NB4 (cell line): ENCODE measurements at places on chromosomes 5 and 9.

- peak; percentile 11 for DNase-seq
Observed at GRCh38 chr5:164475339-164475977, 970.0 kb downstream of the MAT2B start.

- DNase-seq = peak; percentile 48
Observed at GRCh38 chr9:1619915-1620710, 395.0 kb upstream of the SMARCA2 start.

DNA sequence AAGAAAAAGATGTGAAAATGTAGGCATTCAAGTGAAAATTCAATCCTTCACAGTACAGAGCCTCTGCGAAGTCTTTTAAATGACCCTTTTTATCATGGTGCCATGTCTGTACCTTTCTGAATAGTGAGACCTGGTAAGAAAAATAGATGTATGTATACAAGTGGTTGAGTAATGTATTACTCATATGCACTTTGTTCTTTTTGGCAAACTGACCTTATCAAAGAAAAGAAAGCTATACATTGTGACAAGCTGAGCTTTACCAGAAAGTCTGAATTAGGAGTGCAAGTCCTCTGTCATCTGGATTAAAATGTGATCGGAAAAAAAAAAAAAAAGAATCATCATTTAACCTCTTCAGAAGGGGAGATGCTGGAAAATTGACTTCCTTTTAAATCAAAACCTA is 356.4 kb upstream of the CCNH start:
- no peak for DNase-seq

- DNase-seq = no peak
Observed at GRCh38 chr9:82588301-82589180, 474.4 kb downstream of the RASEF start.

- DNase-seq = peak; percentile 14
Observed at GRCh38 chr5:138955013-138955660, 80.0 kb upstream of the LRRTM2 start.

DNA sequence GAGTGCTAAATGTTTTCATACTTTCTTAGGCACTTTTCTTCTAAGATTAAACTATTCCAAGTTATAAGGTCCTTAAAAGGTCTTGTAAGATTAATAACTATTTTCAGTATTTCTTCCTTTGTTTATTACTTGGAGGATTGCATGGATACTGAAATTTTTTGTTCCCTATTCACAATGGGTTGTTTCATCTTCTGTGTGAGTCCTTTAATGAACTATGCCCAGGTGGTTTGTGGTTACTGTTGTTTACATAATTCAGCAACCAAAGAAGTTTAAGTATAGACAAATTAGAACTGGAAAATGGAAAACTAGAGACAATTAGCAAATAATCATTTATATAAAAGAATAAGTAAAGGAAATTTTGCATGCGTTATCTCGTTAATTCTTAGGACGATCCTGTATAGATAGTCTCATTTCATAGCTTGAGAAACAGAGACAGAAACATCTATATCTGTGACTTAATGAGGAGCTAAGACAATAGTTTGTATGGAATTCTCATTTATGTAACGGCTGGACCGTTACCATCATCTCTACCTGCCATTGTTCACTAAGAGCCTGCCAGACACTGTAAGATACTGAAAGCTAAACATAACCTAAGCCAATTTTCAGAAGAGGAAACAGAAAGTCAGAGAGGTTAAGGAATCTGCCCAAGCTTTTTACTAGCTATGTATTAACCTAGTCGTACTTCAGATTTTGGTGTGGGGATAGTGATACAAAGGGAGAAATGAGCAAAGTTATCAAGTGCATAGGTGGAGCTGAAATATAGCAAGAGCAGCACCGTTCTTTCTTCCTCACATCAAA is 148.2 kb downstream of the PAM start:
- no peak for DNase-seq

DNA sequence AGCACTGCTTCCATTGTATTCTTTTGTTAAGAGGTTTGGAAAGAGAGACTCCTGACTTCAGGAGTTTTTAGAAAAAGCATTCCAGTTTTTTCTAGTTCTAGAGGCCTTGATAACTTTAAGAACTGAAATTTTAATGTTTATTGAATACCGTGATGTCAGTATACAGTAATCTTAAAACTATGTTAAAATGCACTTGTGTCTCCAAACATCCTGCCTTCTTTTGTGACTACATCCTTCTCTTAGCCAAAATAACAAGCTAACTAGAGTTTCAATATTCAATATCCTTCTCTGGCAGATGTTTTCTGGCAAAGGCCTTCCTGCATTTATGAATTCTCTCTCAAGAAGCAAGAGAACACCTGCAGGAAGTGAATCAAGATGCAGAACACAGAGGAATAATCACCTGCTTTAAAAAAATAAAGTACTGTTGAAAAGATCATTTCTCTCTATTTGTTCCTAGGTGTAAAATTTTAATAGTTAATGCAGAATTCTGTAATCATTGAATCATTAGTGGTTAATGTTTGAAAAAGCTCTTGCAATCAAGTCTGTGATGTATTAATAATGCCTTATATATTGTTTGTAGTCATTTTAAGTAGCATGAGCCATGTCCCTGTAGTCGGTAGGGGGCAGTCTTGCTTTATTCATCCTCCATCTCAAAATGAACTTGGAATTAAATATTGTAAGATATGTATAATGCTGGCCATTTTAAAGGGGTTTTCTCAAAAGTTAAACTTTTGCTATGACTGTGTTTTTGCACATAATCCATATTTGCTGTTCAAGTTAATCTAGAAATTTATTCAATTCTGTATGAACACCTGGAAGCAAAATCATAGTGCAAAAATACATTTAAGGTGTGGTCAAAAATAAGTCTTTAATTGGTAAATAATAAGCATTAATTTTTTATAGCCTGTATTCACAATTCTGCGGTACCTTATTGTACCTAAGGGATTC is 43.1 kb downstream of the NDFIP1 start:
- peak; percentile 76 for DNase-seq

DNA sequence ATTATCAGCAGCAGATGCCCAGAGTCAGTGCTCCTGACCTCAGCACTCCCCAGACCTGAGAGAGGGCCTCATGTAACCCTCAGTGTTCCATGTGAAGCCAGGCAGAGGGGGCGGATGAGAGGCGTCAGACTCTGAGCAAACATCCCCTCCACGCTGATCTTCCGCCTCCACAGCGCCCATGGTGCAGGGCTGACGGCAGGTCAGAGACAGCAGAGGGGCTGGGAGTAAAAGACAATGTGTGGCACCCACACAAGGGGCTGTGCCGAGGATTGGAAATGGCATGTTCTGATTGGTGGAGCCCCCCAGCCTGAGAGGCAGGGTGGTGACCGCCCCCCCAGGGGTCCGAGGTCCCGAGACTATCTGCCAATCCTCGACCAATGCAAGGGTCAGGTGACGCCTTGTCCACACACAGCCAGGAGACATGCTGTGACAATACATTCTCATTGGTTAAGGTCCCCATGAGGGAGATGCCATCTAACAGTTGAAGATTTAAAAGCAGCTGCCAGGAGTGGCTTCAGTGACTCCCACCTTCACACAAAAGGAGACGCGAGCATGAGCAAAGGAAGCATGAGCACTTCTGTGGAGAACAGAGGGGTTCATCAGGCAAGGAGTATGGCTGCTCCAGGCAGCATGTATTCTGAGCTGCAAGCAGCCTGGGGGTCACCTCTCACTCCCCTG is 19.3 kb upstream of the SLC25A51 start:
- no peak for DNase-seq

DNA sequence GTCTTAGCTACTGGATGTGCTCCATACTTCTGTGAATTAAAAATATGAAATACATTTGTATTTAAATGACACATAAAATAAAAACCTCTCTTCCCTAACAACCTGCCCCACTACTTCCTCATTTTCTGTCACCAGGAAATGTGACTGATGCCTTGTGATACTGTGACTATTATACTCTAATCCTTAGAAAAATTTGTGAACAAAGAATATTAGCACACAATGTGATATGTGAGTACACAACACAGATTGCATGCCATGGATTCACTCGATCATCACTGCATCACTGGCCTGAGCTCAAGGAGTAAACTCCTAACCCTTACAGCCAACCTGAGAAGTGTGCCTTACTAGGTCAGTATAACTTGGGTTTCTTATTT is 281.0 kb downstream of the EFNA5 start:
- DNase-seq = peak; percentile 37

DNA sequence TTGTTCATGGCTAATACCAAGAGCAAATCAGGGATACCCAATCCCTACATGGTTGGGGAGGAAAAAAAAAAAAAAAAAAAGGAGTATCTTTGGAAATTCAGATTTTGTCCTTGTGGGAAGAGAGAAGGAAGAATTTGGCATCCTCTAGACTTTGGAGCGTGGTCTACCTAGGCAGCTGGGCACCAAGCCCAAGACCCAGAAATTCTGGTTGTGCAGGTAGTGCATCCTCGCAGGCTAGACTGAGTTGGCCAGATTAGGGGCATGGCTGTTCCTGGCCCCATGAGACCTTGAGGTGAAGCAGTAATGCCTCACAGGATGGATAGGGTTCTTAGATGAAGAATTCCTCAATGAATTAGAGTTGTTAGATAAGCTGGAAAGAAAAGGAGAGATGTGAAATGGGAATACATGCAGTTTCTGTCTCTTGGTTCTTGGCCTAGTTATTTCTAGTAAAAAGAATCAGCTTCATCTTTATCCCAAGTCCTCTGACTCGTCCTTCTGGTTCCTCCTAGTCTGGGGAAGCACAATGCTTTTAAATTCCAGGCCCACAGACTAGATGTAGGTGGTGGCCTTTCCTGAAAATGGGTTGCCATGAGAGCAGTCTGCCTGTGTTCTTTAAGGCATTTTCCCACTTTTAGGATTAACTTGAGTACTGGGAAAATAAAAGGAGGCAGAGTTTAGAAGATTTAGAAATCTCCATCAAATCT is 140.5 kb upstream of the RUSC2 start:
- DNase-seq = no peak

DNA sequence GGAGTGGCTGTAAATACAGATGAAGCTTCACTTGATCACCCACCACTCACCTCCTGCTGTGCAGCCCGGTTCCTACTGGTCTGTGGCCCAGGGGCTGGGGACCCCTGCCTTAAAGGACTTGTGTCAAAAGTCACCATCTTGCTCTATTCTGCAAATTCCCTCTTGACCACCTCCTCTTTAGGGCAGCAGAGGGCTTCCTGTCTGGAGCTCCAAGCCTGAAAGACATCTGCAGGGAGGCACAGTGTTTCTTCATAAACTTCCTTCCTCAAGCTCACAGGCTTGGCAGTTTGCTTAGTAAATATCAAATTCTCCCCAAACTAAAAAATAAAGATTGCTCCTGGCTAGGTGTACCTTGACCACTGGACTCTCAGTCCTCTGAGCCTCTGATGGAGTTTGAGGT is 104.4 kb downstream of the FRMD3 start:
- DNase-seq = peak; percentile 16

DNA sequence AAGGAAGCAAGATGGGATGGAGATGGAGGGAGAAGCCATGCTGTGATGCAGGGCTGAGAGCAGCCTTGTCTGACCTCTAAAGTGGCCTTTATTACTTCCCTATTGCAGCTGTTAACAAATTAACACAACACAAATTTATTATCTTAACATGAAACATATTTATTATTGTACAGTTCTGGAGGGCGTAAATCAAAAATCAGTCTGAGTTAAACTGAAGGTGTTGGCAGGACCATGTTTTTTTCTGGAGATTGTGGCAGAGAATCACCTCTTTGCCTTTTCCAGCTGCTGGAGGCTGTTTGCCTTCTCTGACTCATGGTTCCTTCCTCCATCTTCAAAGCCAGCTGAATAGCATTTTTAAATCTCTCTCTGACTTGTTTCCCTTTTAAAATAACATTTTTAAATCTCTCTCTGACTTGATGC is 7.2 kb upstream of the MCC start:
- DNase-seq = no peak

DNA sequence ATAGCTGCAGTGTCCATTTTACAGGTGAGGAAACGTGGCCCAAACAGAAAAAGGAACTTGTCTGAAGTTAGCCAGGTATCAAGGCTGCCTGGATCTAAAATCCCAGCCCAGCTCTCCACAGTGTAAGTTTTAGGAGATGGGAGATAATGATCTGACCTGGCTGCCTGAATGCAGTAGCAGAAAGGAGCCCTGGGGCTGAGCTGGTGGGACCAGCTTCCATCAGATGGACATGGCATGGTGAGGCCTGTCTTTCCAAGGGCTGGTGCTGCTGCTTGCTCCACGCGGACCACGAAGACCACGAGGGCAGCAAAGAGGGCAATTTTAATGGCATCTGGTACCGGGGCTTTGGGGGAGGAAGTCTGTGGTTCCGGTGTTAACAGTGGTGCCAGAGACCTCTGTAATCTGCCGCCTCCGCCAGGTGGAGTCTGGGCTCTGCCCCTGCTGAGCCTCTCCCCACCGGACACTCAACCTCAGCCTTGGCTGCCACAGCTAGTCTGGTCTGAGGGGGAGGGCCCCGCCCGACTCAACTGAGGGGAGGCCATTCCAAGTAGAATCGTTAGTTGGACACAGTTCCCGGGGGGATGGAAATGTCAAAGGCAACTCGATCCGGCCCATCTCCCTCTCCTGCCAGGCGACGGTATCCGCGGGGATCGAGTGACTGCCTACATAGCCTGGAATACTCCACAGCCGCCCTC is 650 bp downstream of the MYORG start:
- peak; percentile 61 for DNase-seq

- DNase-seq = no peak
Observed at GRCh38 chr5:16952968-16953671, 17.0 kb upstream of the MYO10 start.

- no peak for DNase-seq
Observed at GRCh38 chr5:180977852-180978251, 10.8 kb upstream of the BTNL3 start.

- no peak for DNase-seq
Observed at GRCh38 chr5:77777281-77777892, 1.2 kb upstream of the TBCA start.

DNA sequence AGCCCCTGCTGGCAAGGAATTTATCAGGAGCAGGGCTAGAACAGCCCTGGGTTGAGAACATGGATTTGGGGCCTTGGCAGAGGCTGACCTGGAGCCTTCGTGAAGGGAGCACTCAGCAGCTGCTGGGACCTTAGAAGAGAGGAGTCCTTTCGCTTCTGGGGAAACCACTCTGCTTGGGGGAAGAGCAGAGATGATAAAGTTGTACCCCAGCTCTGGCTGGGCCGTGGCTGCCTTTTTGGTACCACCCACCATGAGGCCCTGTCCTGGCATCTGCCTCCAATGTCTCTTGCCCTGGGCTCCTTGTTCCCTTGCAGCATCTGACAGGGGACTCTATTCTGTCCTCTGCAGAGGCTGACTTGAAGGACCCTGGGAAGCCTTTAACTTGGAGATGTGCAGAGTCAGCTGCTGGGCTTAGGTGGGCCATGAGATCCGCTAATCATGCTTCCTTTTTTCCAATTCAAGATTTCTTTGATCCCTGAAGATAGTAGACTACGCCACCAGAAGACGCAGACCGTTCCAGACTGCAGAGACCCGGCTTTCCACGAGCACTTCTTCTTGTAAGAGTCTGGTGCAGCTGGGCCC is 20.2 kb downstream of the RGS3 start:
- no peak for DNase-seq

GRCh38 chr9:133368249-133368881 is 7.5 kb downstream of the SURF4 start:
- no peak for DNase-seq
